ENCODE measurements at places on chromosomes 1 and 21. TPM values are rescaled to one million over a fixed set of nuclear protein-coding genes. Genes with fewer than 3 reads are reported as not detected.

GRCh38 chr21:42376338-42376982 is 10.1 kb upstream of the TFF1 start:
- no peak for DNase-seq

CLDN19 gene
- total RNA-seq: 0.69 TPM

DNA sequence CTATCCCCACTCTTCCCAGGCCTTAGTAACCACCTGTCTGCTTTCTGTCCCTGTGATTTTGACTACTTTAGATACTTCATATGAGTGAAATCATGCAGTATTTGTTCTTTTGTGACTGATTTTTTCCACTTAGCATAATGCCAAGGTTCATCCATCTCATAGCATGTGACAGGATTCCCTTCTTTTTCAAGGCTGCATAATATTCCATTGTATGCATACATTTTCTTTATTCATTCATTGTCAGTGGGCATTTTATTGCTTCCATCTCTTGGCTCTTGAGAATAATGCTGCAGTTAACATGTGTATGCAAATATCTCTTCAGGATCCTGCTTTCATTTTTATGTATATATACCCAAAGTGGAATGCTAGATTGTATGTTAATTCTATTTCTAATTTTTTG is 56.4 kb downstream of the AGL start:
- no peak for DNase-seq

LCE1A gene
- not detected for total RNA-seq

CA6 gene
- total RNA-seq: not detected

DNA sequence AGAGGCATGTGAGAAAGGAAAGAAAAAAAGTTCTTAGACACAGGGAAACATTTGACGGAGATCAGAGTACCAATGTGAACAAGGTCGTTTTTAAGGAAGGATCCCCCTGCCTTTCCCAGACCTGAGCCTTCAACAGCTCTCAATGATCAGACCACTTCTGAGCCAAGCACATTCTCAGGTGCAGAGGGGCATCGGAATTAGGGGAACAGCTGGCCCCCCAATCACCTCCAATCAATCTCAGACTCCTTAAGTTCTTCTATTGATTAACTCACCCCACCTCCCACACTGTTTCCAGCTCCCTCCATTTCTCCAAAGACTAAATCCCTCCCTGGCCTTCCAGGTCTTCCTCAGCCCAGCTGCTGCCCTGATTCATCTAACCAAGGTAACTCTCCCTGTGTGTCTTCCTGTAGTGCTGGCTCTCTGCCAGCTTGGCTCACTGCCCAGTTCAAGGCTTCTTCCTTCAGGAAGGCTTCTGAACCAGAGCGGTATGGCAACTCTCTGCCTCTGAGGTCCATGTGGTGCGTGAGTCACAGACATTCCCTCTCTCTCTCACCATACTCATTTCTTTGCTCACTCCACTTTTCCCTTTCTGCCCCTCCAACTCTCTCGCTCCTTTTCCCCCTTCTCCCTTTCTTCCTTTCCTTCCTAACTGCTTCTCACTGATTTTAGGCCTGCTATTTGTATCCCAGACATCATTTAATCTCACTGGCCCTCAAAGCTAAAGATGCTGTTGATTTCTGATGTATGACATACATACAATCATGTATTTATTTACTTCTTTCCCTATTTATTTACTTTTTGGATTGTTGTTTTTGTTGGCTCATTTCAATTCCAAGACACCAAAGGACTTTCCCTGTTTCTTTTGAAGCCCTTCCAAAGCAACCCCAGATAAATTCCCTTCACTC is 18.1 kb downstream of the CFAP45 start:
- DNase-seq: peak; percentile 55

GRCh38 chr1:209710093-209710492 is 5.4 kb downstream of the HSD11B1 start:
- DNase-seq: no peak

DNA sequence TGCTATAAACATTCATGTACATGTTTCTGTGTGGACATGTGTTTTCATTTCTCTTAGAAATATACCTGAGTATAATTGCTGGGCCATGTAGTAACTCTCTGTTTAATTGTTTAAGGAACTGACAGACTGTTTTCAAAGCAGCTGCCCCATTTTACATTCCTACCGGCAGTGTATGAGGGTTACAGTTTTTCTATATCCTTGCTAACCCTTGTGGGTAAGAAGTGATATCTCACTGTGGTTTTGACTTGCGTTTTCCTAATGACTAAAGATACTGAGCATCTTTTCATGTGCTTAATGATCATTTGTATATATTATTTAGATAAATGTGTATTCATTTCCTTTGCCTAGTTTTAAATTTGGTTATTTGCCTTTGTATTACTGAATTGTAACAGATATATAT is 81.7 kb downstream of the DNM3 start:
- DNase-seq: no peak

LCK gene
- 0.90 TPM for total RNA-seq

DNA sequence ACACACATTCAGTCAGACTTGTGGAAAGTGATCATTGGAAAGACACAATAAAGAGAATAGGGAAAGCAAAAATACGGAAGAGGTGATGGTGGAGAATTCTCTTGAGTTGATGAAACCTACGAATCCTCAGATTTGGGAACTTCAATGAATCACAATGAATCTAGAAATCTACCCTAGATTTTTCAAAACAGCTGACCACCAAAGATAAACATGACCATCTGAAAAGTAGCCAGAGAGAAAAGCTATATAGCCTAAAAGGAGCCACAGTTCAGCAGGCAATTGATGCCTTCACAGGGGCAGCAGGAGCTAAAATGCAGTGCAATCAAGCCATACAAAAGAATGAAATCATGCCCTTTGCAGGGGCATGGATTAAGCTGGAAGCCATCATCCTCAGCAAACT is 170.6 kb upstream of the RUNX1 start:
- DNase-seq: no peak

- no peak for DNase-seq
Observed at GRCh38 chr1:89310976-89311375, 38.3 kb upstream of the GBP5 start.

GRCh38 chr1:172466795-172467407 is 23.0 kb upstream of the PIGC start:
- DNase-seq: no peak

- DNase-seq: no peak
Observed at GRCh38 chr1:49723662-49724061, 300.1 kb downstream of the AGBL4 start.

GRCh38 chr1:153309441-153309840 is 3.3 kb downstream of the PGLYRP3 start:
- no peak for DNase-seq

DNA sequence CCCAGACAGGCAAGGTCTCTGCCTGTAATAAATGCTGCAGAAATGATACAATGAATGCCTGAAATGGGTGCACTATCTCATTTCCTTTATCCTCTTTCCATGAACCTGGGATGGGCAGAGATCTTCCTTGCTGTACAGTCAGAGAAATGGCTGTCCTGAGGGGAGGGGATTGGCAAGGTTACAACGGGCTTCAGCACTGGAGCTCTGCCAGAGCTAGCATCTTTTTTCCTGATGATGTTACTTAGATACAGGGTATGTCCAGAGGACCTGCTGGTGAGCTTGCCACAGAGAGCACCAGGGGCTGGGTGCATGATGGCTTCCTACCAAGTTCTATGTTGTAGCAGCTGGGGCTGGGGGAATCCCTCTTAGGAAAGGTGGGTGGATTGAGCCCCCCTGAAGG is 115.1 kb downstream of the PLXNA2 start:
- no peak for DNase-seq

GRCh38 chr1:42851960-42852607 is 5.7 kb downstream of the ZNF691 start:
- no peak for DNase-seq

KTI12 gene
- 4.9 TPM for total RNA-seq

RNF115 gene
- total RNA-seq: 32.4 TPM

DNA sequence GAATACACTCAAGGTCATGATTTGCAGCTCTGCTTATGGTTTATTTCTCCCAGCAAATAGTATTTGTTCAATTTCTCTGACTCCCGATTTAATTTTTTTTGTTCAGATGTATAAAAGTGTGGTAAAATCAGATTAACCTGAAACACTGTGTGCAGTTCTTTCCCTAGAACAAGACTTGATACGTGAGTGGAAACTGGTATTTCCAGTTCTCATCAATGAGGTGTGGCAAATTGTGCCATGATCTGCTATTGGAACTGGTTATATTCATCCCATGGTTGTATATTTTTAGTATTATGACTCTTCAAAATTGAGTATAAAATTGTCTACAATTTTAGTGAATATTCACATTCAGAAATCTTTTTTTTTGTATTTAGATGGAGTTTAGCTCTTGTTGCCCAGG is 76.8 kb upstream of the IVNS1ABP start:
- DNase-seq: no peak

Data from urinary bladder (tissue), 4 donors.